ENCODE measurements at places on chromosomes 4 and X. TPM values are rescaled to one million over a fixed set of nuclear protein-coding genes. Genes with fewer than 3 reads are reported as not detected.

The GAGE12H gene
- not detected for total RNA-seq

The CFAP299 gene
- 6.5 TPM for total RNA-seq

The PPBP gene
- not detected for total RNA-seq

The PCDH10 gene
- 21.3 TPM for total RNA-seq

Measured in regular cardiac myocyte (primary cell).